ENCODE measurements at places on chromosomes 7 and 10.

- no peak for DNase-seq
Observed at GRCh38 chr7:51366172-51366728, 49.6 kb upstream of the COBL start.

GRCh38 chr10:34638406-34639054 is 176.6 kb downstream of the PARD3 start:
- no peak for DNase-seq

DNA sequence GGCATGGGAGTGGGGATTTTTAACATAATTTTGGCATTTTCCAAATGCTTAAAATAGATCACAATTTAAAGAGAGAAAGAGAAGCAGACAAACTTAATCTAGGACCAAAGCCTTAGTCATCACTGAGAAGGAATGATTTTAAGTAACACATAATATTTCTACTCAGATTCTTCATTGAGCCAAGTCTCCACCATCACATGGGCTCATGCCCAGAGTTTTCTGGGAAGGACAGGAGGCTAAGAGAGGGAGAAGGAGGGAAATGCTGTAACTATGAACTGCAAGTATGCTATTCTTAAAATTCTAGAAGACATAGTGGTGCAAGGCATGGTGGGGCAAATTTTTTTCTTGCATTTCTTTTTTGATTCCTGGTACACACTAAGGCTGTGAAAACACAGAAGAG is 23.8 kb upstream of the UBE2D1 start:
- no peak for DNase-seq

DNA sequence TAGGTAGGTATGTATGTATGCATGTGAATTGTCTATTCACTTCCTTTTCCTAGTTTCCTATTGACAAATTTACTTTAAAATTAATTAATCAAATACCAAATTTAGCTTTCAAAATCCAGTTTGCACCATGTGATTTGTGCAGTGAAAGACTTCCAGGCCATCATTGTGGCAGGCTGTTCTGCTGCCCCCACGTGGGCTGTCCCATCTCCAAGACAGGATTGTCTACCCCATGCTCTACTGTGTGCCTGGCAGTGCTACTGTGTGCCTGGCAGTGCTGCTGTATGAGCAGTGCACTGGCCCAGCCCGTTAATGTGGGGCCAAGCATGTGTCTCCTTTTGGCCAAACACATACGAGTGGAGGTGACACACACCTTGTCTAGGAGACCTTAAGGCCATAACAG is 374.8 kb downstream of the GFRA1 start:
- DNase-seq = no peak

- DNase-seq = no peak
Observed at GRCh38 chr7:92850516-92850915, 14.1 kb upstream of the CDK6 start.

- no peak for DNase-seq
Observed at GRCh38 chr10:70906953-70907636, 18.7 kb upstream of the PCBD1 start.

GRCh38 chr7:154767821-154768415 is 235.0 kb downstream of the PAXIP1 start:
- no peak for DNase-seq

- no peak for DNase-seq
Observed at GRCh38 chr7:2191016-2191415, 41.7 kb downstream of the MAD1L1 start.

- DNase-seq = no peak
Observed at GRCh38 chr7:50661345-50662040, 96.3 kb upstream of the DDC start.

DNA sequence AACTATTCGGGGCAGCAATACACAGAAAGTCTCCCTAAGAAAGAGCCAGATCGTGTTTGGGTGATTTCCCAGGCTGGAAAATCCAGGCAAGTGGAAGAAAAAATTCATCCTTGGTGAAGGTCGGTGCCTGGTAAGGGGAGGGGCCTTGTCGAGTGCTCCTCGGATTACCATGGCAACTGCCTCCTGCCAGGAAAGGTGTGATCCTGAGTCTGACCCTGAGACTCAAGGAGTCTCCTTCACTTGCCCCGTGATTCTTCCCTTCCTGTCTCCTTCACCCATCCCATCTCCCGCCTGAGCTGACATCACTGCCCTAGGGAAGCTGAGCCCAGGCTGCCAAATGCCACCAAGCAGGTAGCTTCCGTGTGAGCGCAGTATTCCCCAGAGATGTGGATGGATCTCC is 112.2 kb downstream of the MYL10 start:
- DNase-seq = no peak

- no peak for DNase-seq
Observed at GRCh38 chr7:156984174-156984891, 26.1 kb downstream of the MNX1 start.

DNA sequence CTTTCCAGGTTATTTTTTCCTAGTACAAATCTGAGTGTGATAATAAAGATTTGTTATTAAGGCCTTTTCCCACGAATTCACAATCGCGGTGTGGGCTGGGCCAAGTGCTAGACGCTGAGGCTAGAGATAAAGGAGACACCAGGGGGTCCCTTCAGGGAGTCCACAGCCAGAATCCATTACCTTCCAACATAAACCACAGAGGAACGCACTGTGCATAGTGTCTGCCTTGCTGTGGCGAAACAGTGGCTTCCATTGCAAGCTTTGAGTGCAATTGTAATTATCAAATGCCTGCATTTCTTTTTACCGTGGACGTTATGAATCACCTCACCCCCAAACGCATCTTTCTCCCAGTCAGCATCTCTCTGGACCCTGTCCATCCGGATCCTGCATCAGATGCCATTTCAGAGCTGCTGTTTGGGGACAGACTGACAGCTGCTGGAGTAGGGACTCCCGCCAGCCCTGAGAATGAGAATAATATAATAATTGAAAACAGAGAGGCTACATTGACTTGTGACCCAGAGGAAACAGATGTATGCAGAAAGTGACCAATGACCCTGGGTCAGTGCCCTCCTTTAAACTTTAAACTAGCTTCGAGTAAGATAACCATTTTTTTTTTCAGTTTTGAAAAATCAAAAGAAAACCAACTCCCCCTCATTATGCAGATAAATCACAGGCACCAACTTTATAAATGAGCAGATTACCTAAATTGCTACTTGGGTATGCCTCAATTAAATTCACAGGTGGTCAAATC is 456.2 kb upstream of the NRP1 start:
- no peak for DNase-seq

GRCh38 chr7:100519580-100519979 is 19.4 kb upstream of the AGFG2 start:
- DNase-seq = no peak

DNA sequence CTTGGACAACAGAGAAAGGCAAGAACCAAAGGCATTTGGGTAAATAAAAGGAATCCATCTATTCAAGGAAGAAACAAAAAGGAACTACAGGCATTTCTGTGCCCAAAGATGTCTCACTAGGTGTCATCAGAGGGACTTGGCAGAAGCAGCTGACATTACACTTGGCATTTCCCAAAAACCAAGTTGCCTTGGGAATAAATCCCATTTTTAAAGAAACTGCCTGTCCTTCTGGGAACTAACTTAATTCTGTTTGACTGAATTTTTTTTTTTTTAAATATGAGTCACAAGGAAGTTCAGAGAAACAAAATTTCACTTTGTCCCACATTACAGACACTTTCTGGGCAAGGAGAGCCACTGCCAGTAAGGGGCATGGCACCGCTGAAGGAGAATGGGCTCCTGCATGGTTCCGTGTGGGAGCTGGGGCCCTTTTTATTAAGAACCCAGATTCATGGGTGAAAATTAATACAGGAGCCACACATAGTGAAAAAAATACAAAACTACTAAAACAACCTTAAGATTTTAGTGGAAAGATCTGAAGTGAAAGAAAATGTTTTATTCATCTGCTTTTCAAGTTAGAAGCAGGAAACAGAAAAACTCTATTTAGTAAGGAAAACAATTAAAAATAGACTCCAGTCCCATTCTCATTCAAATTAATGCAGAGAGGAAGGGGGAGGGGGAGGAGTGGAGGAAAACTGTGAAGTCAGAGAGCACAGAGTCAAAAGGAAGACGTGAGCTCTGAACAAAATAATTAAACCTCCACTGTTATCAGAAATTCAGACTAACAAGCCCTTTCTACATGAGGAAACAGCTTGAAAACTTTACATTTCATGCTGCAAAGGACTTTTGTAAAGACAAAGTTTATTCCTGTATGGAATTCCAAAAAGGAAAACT is 118.4 kb upstream of the PDLIM1 start:
- DNase-seq = no peak

GRCh38 chr7:129790136-129790535 is 162.6 kb downstream of the UBE2H start:
- no peak for DNase-seq

DNA sequence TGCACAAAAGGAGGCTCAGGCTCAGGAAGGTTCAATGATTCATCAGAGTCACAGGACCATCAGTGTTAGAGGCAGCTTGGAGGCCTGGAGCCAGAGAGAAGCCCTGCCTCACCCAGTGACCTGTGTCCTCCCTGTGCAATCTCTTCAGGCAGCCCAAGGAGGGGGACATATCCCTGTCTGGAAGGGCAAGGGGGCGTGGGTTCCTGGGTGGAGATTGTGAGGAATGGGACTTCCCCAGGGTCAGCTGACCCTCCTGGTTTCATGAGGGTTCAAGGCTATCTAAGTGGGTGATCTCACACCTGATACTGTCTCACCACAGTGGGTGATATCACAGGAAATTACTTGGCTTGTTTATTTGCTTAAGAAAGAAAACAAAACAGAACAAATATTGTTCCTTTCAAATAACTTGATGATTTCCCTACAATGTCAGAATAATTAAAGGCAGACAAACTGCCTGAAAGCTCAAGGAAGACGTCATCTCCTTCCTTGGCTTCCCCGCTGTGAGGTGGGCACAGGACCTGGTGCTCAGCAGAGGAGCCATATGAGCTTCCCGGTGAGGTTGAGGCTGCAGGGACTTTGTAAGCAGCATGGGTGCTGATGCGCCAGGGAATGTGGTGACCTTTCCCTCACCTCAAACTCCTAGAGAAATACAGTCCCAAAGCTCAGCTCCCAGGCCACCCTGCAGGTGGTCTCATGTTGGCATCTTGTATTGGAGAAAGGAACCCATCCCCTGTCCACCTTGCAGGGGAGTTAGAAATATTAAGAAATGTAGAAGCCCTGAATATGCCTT is 763.2 kb downstream of the GRID1 start:
- DNase-seq = no peak

- no peak for DNase-seq
Observed at GRCh38 chr10:65213170-65213569, 1692.0 kb downstream of the REEP3 start.
